ENCODE measurements at places on chromosomes 1 and 21.

- no peak for DNase-seq
Measured at GRCh38 chr1:41806472-41807155, 112.1 kb downstream of the HIVEP3 start.

DNA sequence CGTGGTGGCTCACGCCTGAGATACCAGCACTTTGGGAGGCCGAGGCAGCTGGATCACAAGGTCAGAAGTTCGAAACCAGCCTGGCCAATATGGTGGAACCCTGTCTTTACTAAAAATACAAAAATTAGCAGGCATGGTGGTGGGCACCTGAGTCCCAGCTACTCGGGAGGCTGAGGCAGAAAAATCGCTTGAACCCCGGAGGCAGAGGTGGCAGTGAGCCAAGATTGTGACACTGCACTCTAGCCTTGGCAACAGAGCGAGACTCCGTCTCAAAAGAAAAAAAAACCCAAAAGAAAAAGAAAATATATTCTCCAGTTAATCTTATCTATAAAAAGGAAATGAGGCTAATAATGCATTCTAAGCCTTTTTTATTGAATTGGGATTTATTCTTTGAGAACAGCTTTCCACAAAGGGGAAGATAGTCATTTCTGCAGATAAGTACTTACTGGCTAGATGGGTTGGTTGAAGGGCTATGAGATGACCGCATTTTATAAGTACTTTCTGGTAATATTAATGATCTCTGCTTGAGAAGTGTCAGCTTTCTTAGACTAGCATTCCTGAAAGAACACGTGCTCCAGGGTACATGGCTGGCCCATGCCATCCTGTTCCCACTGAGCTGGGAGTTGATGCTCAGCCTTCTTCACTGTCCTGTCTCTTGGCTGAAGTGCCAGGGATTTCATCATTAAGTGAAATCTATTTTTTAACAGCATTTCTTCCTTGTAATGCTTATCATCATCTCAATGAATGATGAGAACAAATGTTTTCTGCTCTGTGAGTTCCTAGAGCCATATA is 57.9 kb downstream of the SASS6 start:
- DNase-seq: no peak

- DNase-seq: no peak
Measured at GRCh38 chr1:27807385-27807784, 23.2 kb upstream of the PPP1R8 start.

- peak; percentile 93 for DNase-seq
Measured at GRCh38 chr1:92476071-92476631, 10.6 kb downstream of the GFI1 start.

GRCh38 chr1:114833421-114833820 is 21.2 kb upstream of the SYCP1 start:
- no peak for DNase-seq

DNA sequence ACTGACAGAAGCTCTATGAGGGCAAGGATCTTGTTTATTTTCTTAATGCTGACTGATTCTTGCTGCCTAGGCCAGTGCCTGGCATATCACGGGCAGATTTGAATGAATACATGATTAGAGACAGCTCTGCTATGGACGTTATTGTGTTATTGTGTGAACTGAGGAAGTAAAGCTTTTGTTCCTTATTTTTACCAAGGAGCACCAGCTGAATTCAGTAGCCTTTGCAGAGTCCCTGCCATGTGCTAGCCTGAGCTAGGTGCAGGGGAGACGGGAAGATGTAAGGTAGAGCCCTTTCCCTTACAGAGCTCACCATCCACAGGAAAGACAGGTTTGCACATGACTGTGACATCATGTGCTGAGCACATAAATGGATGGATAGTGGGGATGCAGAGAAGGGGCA is 36.0 kb upstream of the SCMH1 start:
- DNase-seq: no peak

DNA sequence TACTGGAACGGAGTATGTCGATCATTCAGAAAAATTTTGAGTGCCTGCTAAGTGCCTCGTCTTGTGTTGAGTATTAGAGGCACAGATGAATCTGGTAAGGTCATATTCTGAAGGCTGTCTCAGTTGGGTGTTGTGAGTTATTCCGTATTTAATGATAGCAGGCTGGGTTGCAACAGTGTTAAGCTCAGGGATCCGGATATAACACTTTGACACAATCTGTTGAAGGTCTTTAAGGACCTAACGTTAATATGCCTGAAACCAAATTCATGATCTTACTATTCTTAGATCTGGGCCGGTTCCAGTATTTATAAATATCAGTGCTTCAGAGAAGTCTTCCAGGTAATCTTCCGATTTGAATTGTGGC is 555 bp downstream of the PRPF38A start:
- DNase-seq: no peak

All from NCI-H2107 (cell line).